ENCODE measurements at places on chromosomes 3 and 15. TPM values are rescaled to one million over a fixed set of nuclear protein-coding genes. Genes with fewer than 3 reads are reported as not detected.
A peak's percentile ranks its signal among the peaks of the same experiment; 100 is the strongest.

- H3K4me3 ChIP-seq: no peak overlapping the region
- no peak for DNase-seq
- no peaks in the 10 kb centered on the region for H3K27me3 ChIP-seq
Observed at GRCh38 chr3:78844307-78844706, 923.5 kb downstream of the ROBO1 start.

DNA sequence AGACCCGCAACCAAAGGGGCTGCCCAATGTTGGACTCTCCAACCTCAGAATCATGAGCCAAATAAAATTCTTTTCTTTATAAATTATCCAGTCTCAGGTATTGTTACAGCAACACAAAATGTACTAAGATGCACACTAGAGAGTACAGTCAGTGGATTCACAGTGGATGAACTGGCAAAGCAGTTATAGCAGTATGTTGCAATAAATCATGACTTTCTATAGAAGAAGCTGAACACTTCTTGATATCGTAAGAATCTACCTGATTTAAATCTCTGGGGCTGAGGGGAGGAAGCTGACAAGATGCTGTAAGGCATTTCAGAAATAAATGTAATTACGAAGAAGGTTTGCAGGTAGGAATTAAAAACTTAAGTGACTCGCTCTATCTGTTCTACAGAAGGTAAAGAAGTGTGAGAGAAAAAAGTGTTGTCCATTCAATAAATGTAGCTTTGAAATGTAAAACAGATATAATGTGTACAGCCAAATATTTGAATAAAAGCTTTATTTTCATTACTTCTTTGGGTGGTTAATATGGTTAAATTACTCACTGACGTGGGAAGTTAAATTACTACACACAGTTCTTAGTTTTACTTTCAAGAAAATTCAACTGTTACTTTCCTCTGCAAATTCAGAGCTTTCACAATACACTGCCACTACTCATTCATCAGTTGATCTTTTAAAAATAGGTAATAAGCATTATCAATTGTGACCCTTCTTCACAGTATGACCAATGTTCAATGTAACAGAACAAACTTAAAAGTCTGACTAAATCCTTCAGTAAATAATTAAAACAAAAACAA, 439.1 kb downstream of the SHQ1 start:
- peaks cover 6% of the 10 kb centered on the region for H3K36me3 ChIP-seq
- H3K4me1 ChIP-seq: peaks cover 66% of the 10 kb centered on the region
- no peaks in the 10 kb centered on the region for H3K27me3 ChIP-seq

GRCh38 chr3:128488636-128488990, 4.4 kb downstream of the GATA2 start:
- DNase-seq: no peak

DNA sequence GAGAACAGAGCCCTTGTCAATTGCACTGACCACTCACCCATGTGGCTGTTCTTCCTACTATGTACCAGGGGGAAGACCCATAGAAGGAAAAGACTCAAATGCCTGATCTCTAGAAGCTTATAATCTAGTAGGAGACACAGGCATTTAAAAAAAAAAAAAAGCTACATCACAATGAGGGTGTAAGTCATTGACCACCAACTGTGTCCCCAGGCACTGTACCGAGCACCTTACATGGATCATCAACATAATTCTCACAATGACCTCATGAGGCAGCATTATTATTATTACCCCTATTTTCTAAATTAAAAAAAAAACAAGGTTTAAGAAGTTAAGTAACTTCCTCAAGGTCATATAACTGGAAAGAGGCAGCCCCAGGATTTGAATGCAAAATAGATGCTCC, 247.4 kb downstream of the SHOX2 start:
- H3K4me3 ChIP-seq: no peak overlapping the region
- no peak for DNase-seq
- no peaks in the 10 kb centered on the region for H3K4me1 ChIP-seq
- no peak overlapping the region for H3K27ac ChIP-seq

DNA sequence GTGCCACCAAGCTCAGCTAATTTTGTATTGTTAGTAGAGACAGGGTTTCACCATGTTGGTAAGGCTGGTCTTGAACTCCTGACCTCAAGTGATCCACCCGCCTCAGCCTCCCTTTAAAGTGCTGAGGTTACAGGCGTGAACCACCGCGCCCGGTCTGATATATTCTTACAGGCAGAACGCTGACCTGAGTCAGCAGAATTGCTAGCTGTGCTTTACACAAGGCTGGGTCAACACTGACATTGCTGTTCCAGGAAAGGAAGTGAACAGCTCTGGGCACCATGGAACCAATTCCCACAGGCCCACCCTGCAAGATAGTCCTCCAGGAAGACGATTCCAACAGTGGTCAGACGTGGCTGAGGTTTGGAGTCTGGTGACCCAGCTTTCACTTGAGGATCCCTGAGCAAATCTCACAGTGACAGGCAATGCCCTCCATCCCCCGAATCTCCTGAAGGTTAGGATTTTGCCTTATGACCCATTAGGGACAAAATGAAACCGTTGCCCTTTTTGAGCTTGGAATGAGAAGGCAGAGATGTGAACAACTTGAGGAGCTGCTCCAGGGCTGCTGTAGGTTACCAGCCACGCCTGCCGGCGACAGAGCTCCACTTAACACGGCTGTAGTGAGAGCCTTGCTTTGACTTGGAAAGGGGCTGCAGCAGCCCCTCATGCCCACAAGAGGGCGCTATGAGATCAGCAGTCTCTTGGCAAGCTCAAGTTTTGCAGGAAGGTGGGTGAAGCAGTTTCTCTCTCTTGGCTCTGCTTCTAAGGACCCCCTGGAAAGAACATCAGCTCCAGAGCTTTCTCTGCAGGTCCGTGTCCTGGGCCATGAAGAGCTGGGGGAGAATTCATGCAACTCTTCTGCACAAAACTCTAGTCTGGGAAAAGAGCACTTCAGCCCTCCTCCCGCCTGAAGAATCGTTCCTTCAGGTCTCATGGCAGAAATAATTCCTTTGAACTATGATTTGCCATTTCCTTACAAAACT, 74.1 kb downstream of the SENP2 start:
- peak; percentile 77 for DNase-seq
- H3K27me3 ChIP-seq: peaks cover 17% of the 10 kb centered on the region
- peaks cover 2% of the 10 kb centered on the region for H3K4me1 ChIP-seq
- no peak overlapping the region for H3K4me3 ChIP-seq

GRCh38 chr3:177210744-177211502, 13.6 kb upstream of the TBL1XR1 start:
- H3K27me3 ChIP-seq: no peaks in the 10 kb centered on the region
- DNase-seq: no peak
- H3K36me3 ChIP-seq: no peaks in the 10 kb centered on the region
- H3K4me3 ChIP-seq: no peak overlapping the region
- H3K4me1 ChIP-seq: peaks cover 9% of the 10 kb centered on the region

GRCh38 chr3:184289426-184289938, 9.6 kb upstream of the PSMD2 start:
- no peaks in the 10 kb centered on the region for H3K36me3 ChIP-seq
- no peak overlapping the region for H3K4me3 ChIP-seq
- H3K4me1 ChIP-seq: peaks cover 4% of the 10 kb centered on the region
- H3K27me3 ChIP-seq: peaks cover 7% of the 10 kb centered on the region

- H3K27me3 ChIP-seq: no peaks in the 10 kb centered on the region
- H3K36me3 ChIP-seq: peaks cover 5% of the 10 kb centered on the region
- DNase-seq: no peak
- H3K4me3 ChIP-seq: no peak overlapping the region
Observed at GRCh38 chr15:58268746-58269267, 130.6 kb downstream of the AQP9 start.

The CAV3 gene
- total RNA-seq: not detected

- peaks cover 28% of the 10 kb centered on the region for H3K27me3 ChIP-seq
- H3K36me3 ChIP-seq: no peaks in the 10 kb centered on the region
- DNase-seq: no peak
- no peaks in the 10 kb centered on the region for H3K4me1 ChIP-seq
Observed at GRCh38 chr3:187684444-187684843, 14.2 kb upstream of the SST start.

The CRABP1 gene
- total RNA-seq: not detected

GRCh38 chr15:89836267-89837133, 21.8 kb upstream of the ANPEP start:
- no peak overlapping the region for H3K4me3 ChIP-seq
- H3K4me1 ChIP-seq: peaks cover 12% of the 10 kb centered on the region
- H3K27ac ChIP-seq: no peak overlapping the region
- no peak for DNase-seq
- peaks cover 23% of the 10 kb centered on the region for H3K36me3 ChIP-seq

The MESP2 gene
- total RNA-seq: not detected

- H3K27me3 ChIP-seq: peaks cover 8% of the 10 kb centered on the region
- no peak overlapping the region for H3K4me3 ChIP-seq
- H3K4me1 ChIP-seq: no peaks in the 10 kb centered on the region
- no peak overlapping the region for H3K27ac ChIP-seq
- no peak for DNase-seq
- no peaks in the 10 kb centered on the region for H3K36me3 ChIP-seq
Observed at GRCh38 chr3:10972072-10972782, 20.3 kb upstream of the SLC6A1 start.

The THBS1 gene
- total RNA-seq: 1.1 TPM

The MOBP gene
- total RNA-seq: not detected

Measured in activated CD4-positive, alpha-beta T cell treated with anti-CD3 and anti-CD28 coated beads, Interleukin-2, amount 10 ng/mL, durations not matched to agents 7 days and 5 days (primary cell).